ENCODE measurements at places on chromosomes 6 and 20. TPM values are rescaled to one million over a fixed set of nuclear protein-coding genes. Genes with fewer than 3 reads are reported as not detected.

Gene ELOVL2
- under 0.01 TPM for total RNA-seq

Gene CLDN20
- not detected for total RNA-seq

Gene LY86
- total RNA-seq: not detected

Gene HAO1
- total RNA-seq: not detected

Gene TTPAL
- total RNA-seq: 17.2 TPM

Gene MAPK13
- 11.3 TPM for total RNA-seq

Gene DOK5
- total RNA-seq: 27.5 TPM

Gene CDH4
- 2.0 TPM for total RNA-seq

Gene GJA10
- total RNA-seq: not detected

Gene KCNK16
- total RNA-seq: not detected

Gene PPIL6
- 2.2 TPM for total RNA-seq

Gene SOBP
- total RNA-seq: 8.8 TPM

Gene ADAM33
- 136 TPM for total RNA-seq

Gene CPXM1
- total RNA-seq: 0.83 TPM

Gene LY6G6F
- total RNA-seq: not detected

Gene TBXT
- total RNA-seq: not detected

Gene RIN2
- total RNA-seq: 59.2 TPM

Gene TBX18
- total RNA-seq: 55.7 TPM

Gene SLC35D3
- not detected for total RNA-seq

Gene KCNQ2
- total RNA-seq: not detected

Gene TPBG
- total RNA-seq: 71.4 TPM

Gene BMP7
- total RNA-seq: not detected

Gene ACSS2
- total RNA-seq: 50.4 TPM

Gene BTN1A1
- total RNA-seq: not detected

Gene IGF2R
- total RNA-seq: 170 TPM

Gene MRPS18B
- 72.3 TPM for total RNA-seq

Gene GHRH
- total RNA-seq: not detected

Gene ELOVL4
- total RNA-seq: 8.7 TPM

Gene BANF2
- total RNA-seq: not detected

Gene ANKRD6
- 1.8 TPM for total RNA-seq

Gene STAU1
- total RNA-seq: 74.3 TPM

Gene CCN2
- 39.7 TPM for total RNA-seq

Gene B3GALT4
- 12.5 TPM for total RNA-seq

Gene DCDC2
- not detected for total RNA-seq

Measured in smooth muscle cell of trachea (primary cell).